ENCODE measurements at places on chromosomes 7 and 10.

DNA sequence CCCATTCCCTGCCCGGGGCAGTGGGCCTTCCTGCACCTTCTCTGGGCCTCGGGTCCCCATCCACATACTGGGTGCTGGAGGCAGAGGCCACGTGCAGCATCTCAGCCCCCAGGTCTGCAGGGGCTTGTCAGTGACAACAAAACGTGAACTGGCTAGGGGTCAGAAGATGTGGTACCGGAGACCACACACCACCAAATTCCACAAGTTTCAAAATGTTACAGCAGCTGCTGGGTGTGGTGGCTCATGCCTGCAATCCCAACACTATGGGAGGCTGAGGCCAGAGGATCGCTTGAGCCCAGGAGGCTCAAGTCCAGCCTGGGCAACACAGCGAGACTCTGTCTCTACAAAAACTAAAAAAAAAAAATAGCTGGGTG lies 62.1 kb upstream of the DNAAF5 start:
- peaks cover 22% of the 10 kb centered on the region for H3K4me1 ChIP-seq
- no peaks in the 10 kb centered on the region for H3K36me3 ChIP-seq
- no peak overlapping the region for H3K27ac ChIP-seq
- no peak overlapping the region for H3K4me3 ChIP-seq
- H3K27me3 ChIP-seq, result no peaks in the 10 kb centered on the region

GRCh38 chr10:131710142-131710861 lies 190.5 kb upstream of the PPP2R2D start:
- H3K27me3 ChIP-seq, result no peaks in the 10 kb centered on the region
- H3K4me1 ChIP-seq, result no peaks in the 10 kb centered on the region
- H3K4me3 ChIP-seq, result no peak overlapping the region

- H3K36me3 ChIP-seq, result no peaks in the 10 kb centered on the region
- peak overlapping the region; percentile 94 for H3K27ac ChIP-seq
- no peaks in the 10 kb centered on the region for H3K27me3 ChIP-seq
Measured at GRCh38 chr7:30476459-30477145, 2.0 kb downstream of the NOD1 start.

- H3K27me3 ChIP-seq, result no peaks in the 10 kb centered on the region
- H3K36me3 ChIP-seq, result peaks cover 100% of the 10 kb centered on the region
- H3K27ac ChIP-seq, result peak overlapping the region; percentile 62
- H3K4me3 ChIP-seq, result no peak overlapping the region
- H3K4me1 ChIP-seq, result peaks cover 23% of the 10 kb centered on the region
Measured at GRCh38 chr10:97463363-97464132, 17.6 kb downstream of the ZDHHC16 start.

DNA sequence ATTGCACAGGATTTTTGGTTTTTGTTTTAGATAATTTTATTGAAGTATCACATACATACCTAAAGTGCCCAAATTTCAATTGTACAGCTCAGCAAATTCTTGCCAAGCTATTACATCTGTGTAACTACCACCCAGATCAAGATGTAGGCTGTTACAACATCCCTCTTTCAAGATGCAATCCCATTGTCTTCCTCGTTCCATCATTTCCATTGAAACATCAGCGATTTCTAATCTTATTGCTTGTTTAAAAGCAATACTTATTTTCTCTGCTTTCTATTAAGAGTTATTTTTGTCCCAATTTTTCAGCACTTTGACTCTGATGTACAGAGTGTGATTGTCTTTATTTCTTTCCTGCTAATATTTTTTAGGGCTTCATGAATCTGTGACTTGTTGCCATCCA lies 372.8 kb upstream of the SHH start:
- no peaks in the 10 kb centered on the region for H3K4me1 ChIP-seq
- H3K4me3 ChIP-seq, result no peak overlapping the region
- H3K27me3 ChIP-seq, result peaks cover 4% of the 10 kb centered on the region
- no peaks in the 10 kb centered on the region for H3K36me3 ChIP-seq

DNA sequence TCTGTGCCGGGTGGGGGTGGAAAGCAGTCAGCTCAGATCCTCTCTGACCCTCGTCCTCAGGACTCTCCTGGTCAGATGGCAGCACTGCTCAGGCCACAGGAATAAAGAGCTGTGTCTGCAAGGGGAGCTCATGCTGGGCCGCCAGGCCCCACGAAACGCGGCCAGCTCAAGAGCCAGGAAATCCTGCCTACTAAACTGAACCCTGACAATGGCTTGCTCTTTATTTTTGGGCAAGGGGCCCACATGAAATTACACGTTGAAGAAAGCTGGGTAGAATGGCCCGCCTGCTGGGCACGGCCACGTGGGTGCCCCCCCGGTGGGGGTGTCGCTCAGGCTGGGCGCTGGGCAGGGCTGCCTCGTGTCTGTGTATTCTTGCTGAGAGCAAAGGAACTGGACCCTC lies 103.0 kb downstream of the ITIH5 start:
- peaks cover 30% of the 10 kb centered on the region for H3K4me1 ChIP-seq
- no peaks in the 10 kb centered on the region for H3K27me3 ChIP-seq
- DNase-seq, result no peak
- H3K4me3 ChIP-seq, result no peak overlapping the region

DNA sequence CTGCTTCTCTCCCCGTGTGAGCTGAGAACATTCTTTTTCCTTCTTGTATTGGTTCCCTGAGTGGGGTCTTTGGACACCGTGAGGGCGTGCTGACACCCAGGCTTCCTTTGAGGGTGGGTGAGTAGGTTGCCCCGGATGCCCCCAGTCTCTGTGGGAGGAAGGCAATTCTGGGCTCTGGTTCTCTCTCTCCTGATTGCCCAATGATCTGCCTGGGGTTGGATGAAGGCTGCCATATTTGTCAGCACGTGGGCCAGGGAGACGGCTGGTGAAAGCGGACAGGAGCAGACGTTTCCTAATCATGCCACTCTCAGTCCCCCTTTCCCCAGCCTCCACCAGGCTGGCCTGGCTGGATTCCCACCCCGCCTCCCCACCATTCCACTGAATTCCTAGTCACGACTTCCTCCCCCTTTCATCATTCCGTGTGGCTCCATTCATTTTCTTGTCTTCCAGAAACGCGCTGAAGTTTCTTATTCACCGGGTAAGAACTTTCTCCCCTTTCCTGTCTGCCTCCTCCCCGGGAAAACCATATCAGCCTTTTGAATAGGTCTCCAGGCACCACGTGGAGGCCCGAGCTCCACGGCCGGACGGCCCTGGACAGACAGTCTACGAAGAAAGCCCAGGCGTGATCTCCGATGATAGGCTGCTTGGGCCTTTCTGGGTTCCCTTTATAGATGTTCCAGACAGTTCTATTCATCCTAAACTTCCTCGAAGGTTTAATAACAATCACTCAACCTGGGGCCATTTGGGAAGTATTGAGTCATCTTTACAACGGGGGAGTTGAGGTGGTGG lies 98.7 kb upstream of the NPTX2 start:
- H3K27ac ChIP-seq, result no peak overlapping the region
- H3K4me1 ChIP-seq, result no peaks in the 10 kb centered on the region
- no peaks in the 10 kb centered on the region for H3K36me3 ChIP-seq
- no peak for DNase-seq
- no peak overlapping the region for H3K4me3 ChIP-seq
- no peaks in the 10 kb centered on the region for H3K27me3 ChIP-seq

- H3K36me3 ChIP-seq, result no peaks in the 10 kb centered on the region
- no peak overlapping the region for H3K27ac ChIP-seq
- H3K4me1 ChIP-seq, result no peaks in the 10 kb centered on the region
- no peak for DNase-seq
- H3K4me3 ChIP-seq, result no peak overlapping the region
Measured at GRCh38 chr7:41333511-41333910, 369.4 kb downstream of the INHBA start.

GRCh38 chr7:138289864-138290263 lies 170.2 kb upstream of the TRIM24 start:
- H3K27me3 ChIP-seq, result no peaks in the 10 kb centered on the region
- peaks cover 5% of the 10 kb centered on the region for H3K4me1 ChIP-seq
- no peak overlapping the region for H3K27ac ChIP-seq
- no peak for DNase-seq
- H3K36me3 ChIP-seq, result no peaks in the 10 kb centered on the region

GRCh38 chr7:11274074-11274473 lies 300.4 kb downstream of the PHF14 start:
- H3K4me1 ChIP-seq, result no peaks in the 10 kb centered on the region
- no peak for DNase-seq
- no peak overlapping the region for H3K4me3 ChIP-seq
- H3K36me3 ChIP-seq, result no peaks in the 10 kb centered on the region
- no peak overlapping the region for H3K27ac ChIP-seq
- H3K27me3 ChIP-seq, result no peaks in the 10 kb centered on the region

GRCh38 chr7:139726485-139726869 lies 51.3 kb downstream of the HIPK2 start:
- DNase-seq, result no peak
- no peaks in the 10 kb centered on the region for H3K27me3 ChIP-seq
- H3K36me3 ChIP-seq, result no peaks in the 10 kb centered on the region
- peak overlapping the region; percentile 28 for H3K27ac ChIP-seq

DNA sequence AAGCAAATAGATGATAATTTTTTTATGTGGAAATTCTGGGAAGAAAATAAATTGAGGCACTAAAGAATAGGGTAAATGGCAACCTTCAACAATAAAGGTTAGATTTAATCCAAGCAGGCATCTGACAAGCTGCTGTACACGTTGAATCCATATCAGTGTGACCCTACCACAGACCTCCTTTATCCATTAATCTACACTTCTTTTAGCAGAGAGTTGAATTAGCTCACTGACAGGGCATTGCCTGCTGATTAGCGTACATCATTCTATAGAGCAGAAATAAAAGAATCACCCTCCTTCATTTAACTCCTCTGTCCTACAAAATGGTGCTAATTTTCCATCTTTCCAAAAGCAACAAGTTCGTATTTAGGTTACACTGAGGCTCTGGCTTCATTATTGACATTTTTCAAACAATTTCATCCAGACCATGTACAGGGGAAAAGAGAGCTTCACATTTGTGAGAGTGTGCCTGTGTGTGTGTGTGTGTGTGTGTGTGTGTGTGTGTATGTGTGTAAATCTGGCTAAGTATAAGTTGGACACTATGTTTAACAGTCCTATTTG lies 356.0 kb downstream of the TFEC start:
- H3K4me1 ChIP-seq, result no peaks in the 10 kb centered on the region
- H3K27me3 ChIP-seq, result no peaks in the 10 kb centered on the region
- no peaks in the 10 kb centered on the region for H3K36me3 ChIP-seq
- no peak for DNase-seq
- H3K4me3 ChIP-seq, result no peak overlapping the region
- H3K27ac ChIP-seq, result no peak overlapping the region

DNA sequence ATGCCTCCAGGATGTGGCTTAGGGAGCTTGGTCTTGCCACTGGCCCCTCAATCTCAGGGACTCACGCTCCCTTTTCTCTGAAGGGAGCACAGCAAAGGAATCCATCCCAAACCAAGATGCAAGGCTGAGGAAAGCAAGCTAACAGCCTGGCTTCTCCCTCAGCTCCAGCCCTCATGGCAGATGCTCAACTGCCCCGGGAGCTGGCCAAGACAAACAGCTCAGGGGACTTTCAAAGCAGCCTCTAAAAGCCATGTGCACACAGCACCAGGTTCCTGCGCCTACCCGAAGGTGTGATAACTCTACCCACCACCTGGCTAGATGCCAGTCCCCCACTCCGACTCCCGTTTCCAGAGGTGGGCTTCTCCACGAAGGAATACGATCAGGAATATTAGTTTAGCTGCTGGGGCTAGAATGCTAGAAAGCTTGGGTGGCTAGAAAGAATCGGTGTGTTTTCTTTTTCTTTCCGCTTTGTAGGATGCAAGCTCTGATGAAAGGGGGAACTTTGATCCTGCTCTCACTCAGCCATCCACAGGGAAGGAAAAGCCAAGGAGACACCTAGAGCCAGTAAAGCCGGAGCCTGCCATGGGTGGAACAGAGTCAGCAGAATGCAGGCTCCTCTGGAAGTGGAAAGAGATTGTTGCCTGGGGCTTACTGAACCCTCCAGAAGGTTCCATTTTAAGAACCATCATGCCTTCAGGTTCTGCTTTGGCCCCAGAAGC lies 89.0 kb upstream of the FGFR2 start:
- H3K4me3 ChIP-seq, result no peak overlapping the region
- H3K4me1 ChIP-seq, result no peaks in the 10 kb centered on the region
- H3K27ac ChIP-seq, result no peak overlapping the region
- peaks cover 4% of the 10 kb centered on the region for H3K27me3 ChIP-seq

DNA sequence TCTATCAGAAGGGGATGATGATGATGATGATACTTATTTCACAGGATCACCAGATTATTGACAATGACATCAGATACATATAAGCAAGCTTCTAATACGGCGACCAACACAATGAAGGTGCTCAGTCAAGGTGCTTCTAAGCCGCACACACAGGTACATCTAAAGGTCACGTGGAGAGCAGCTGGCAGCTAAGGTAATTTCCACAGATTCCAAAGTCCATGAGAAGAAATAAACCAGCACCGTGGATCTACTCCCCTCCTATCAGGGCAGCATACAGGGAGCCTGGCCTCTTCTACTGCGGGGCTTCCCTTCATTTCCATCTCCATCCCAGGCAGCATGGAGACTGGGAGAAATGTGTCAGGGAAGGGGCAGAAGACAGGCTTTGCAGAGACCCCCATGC lies 37.5 kb downstream of the DENND11 start:
- no peak overlapping the region for H3K27ac ChIP-seq
- DNase-seq, result no peak
- H3K4me1 ChIP-seq, result peaks cover 14% of the 10 kb centered on the region
- H3K4me3 ChIP-seq, result no peak overlapping the region

DNA sequence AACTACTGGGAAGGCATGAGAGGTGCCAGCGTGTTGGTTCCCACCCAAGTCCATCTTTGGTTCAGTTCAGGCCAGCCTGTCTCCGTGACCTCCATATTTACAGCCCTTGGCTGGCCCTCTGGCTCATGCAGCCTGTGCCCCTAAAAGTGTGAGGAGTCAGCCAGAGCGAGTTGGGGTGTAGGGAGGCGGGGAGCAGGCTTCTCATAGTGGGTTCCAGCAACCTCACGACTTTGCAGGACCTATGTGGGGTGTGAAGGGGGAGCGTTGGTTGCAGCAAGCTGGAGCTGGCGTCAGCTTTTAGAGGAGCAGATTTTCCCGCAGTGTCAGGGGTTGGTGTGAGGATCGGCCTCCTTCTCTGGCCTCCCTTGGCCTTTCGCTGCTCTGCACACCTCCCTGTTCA lies 9.8 kb downstream of the TSPAN14 start:
- peaks cover 100% of the 10 kb centered on the region for H3K4me1 ChIP-seq
- no peak for DNase-seq
- peak overlapping the region; percentile 81 for H3K27ac ChIP-seq
- H3K4me3 ChIP-seq, result peak overlapping the region; percentile 14

DNA sequence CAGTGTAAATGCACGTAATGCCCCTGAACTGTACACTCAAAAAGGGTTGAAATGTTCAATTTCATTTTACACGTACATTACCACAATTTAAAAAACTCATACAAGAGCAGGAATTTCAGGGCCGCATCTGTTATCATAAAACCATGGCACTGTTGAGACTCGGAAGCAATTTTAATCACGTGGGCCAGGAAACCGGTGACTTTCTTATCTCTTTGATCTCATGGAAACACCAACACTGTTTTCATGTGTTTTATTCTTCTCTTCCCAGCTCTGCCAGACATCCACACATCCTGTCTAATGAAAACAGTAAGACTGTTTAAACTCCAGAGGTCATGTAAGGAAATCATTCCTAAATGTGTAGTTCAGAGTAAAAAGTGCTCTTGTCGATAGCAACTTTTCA lies 35.9 kb downstream of the PTPRE start:
- DNase-seq, result no peak
- no peaks in the 10 kb centered on the region for H3K36me3 ChIP-seq
- H3K4me3 ChIP-seq, result no peak overlapping the region
- H3K4me1 ChIP-seq, result peaks cover 16% of the 10 kb centered on the region

- no peak overlapping the region for H3K4me3 ChIP-seq
- H3K27ac ChIP-seq, result no peak overlapping the region
- no peaks in the 10 kb centered on the region for H3K27me3 ChIP-seq
- no peak for DNase-seq
- H3K36me3 ChIP-seq, result no peaks in the 10 kb centered on the region
Measured at GRCh38 chr7:132544025-132544424, 32.2 kb downstream of the PLXNA4 start.

GRCh38 chr10:86139066-86139657 lies 227.4 kb downstream of the GRID1 start:
- H3K27me3 ChIP-seq, result no peaks in the 10 kb centered on the region
- no peaks in the 10 kb centered on the region for H3K4me1 ChIP-seq
- H3K4me3 ChIP-seq, result no peak overlapping the region
- H3K36me3 ChIP-seq, result no peaks in the 10 kb centered on the region
- no peak for DNase-seq
